ENCODE measurements at places on chromosomes 16 and 17. TPM values are rescaled to one million over a fixed set of nuclear protein-coding genes. Genes with fewer than 3 reads are reported as not detected.

Gene KRT24
- not detected for total RNA-seq

Gene GLG1
- total RNA-seq = 110 TPM

Gene TBL3
- total RNA-seq = 18.3 TPM

Gene PLA2G15
- total RNA-seq = 46.7 TPM

Gene KRTAP1-1
- total RNA-seq = not detected

Gene AGRP
- not detected for total RNA-seq

Gene MATCAP1
- 22.2 TPM for total RNA-seq

Gene FBXW10
- total RNA-seq = 0.51 TPM

GRCh38 chr16:17476414-17477259 is 5.9 kb upstream of the XYLT1 start:
- no peak for DNase-seq

DNA sequence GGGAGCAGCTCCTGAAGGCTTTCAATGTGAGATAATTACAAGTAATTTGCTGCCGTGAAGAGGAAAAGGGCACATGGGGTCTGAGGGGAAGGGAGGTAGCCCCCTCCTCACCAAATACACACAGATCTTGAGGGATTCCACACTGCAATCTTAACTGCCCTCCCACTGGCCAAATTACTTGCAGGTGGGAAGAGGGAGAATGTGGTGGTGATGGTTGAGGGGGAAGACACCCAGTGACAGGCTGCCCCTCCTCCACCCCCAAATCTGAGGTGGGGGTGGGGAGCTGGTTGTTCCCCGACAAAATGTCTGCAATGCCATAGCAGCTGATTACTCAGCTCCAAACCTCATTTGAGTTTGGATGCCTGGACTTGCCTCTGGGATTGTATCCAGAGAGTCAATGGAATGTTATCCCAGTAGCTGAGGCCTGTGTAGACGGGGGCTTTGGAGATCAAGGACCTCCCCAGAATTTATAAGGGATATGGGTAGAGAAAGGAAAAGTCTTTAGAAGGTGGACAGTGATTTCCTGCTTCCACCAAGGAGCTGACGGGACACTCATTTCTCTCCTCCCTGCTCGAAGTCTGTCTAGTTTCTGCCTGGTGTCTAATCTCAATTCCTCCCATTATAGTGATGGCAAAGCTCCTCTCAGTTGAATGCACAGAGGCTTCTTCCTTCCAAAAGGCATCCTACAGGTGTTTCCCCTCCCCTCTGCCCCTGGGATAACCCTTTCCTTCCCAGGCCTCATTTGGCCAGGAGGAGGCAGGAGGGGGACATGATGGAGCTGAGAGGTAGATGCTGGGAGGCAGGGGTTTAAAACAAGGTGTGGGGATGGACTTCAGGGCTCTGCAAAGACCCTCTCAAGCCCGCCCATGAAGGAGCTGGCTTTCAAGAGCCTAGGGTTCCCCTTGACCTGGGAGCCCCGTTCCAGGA is 8.7 kb downstream of the DLX4 start:
- DNase-seq = no peak

- no peak for DNase-seq
Observed at GRCh38 chr17:81432941-81433340, 37.7 kb downstream of the BAHCC1 start.

DNA sequence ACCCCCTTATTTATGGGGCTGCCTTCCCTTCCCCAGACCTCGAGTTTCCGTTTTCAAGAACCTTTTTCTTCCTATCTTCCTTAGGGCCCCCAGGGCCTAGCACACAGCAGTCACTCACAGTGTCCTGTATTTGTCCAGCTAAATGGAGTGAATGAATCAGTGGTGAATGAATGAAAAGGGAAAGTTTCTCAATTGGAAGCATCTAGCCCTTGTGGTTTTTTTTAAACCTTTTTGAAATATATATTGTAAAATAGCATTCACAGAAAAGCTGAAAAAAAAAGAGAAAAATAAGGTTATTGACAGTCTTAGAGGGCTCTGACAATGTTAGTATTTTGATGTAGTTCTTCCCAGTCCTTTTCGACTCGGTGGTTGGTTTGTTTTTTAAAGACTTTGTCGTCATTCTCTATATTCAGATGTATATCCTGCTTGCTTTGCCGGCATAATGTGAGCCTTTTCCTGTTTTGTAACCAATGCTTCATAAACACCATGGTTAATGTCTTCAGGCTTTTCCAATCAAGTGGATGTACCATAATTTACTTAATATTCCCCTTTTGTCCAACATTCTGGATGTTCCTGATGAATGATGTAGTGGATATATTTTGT is 45.3 kb downstream of the RAI1 start:
- DNase-seq = no peak

GRCh38 chr16:62254372-62254771 is 218.1 kb upstream of the CDH8 start:
- no peak for DNase-seq

GRCh38 chr17:13931800-13932460 is 137.4 kb upstream of the COX10 start:
- no peak for DNase-seq

GRCh38 chr16:86994651-86995171 is 322.5 kb downstream of the C16orf95 start:
- DNase-seq = no peak

GRCh38 chr17:17073030-17073564 is 30.8 kb downstream of the MPRIP start:
- peak; percentile 70 for DNase-seq

- DNase-seq = no peak
Observed at GRCh38 chr17:78063489-78063888, 65.1 kb downstream of the TMC6 start.

- DNase-seq = no peak
Observed at GRCh38 chr17:11240841-11241610, at the start of gene SHISA6. TSS of gene SHISA6 (plus strand) at chr17:11241213.

- DNase-seq = no peak
Observed at GRCh38 chr17:51132964-51133319, 12.3 kb upstream of the SPAG9 start.

DNA sequence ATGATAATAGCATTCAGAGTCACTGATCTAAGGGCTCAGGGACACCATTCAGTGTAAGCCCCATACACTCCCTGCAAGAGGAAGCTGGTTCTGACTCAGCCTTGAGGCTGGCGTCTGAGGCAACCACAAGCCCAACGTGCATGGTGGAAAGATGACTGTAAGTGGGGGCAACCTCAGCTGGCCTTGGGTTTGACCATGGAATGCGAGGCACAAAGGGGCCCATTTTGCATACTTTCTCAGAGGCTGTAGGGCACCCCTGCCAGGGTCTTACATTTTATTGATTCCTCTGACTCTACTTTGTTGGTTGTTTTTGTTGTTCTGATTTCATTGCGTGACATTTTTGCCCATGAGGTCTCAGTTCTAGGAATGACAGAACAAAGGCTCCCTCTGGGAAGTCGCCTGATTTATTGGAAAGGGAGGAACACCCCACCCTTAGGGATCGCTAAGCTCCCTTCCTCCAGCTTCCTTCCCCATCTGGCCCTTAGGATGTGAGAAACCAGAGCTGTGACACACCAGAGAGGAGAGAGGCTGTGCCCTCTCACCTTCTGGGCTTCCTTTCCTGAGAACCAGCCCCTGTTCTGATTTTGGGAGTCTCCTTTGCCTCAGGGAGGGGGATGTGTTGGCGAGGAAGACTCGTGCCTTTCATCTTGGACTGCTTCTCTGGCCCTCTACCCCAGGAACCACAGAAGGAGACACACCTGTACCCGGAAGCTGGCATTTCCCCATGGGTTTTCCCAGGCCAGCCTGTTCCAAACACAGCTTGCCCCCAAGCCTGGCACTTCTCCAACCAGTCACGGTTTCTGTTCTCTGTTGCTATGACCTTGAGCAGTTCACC is 5.6 kb upstream of the CIITA start:
- no peak for DNase-seq

GRCh38 chr17:14320734-14321475 is 20.0 kb downstream of the HS3ST3B1 start:
- DNase-seq = no peak

Measured in cardiac septum (tissue), 1 donor.